ENCODE measurements at places on chromosomes 11 and 22.

DNA sequence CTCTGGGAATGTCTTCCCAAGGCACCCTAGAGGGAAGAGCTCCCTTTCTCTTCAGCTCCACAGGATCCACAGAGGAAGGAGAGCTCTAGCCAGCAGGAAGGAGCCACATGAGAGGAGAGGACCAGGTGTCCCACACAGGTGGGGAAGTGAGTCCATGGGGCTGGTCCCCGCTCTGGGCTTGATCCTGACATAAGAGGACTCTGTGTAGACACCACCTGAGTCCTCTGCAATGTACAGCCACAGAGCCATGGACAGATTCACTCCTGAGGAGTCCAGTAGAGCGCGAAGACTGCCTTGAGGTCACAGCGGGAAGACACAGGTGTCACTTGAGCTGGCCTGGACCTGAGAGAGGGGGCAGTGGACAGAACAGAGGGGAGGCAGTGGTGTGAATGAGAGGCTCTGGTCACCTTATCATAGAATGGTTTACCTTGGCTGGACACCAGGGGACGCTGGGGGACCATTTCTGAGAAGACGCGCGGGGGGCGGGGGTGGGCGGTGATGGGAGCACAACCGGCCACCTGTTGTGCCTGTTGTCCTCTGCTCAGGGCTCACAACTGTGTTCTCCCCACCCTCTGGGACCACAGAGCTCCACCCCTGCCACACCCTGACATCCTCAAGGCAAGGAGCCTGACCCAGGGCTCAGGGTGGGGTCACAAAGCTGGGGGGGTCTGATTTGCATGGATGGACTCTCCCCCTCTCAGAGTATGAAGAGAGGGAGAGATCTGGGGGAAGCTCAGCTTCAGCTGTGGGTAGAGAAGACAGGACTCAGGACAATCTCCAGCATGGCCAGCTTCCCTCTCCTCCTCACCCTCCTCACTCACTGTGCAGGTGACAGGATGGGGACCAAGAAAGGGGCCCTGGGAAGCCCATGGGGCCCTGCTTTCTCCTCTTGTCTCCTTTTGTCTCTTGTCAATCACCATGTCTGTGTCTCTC, 128.2 kb downstream of the ZNF280B start:
- DNase-seq = peak; percentile 17

- no peak for DNase-seq
Measured at GRCh38 chr11:72863916-72864315, 49.7 kb downstream of the ATG16L2 start.

- no peak for DNase-seq
Measured at GRCh38 chr11:102389253-102389652, 42.2 kb downstream of the BIRC2 start.

DNA sequence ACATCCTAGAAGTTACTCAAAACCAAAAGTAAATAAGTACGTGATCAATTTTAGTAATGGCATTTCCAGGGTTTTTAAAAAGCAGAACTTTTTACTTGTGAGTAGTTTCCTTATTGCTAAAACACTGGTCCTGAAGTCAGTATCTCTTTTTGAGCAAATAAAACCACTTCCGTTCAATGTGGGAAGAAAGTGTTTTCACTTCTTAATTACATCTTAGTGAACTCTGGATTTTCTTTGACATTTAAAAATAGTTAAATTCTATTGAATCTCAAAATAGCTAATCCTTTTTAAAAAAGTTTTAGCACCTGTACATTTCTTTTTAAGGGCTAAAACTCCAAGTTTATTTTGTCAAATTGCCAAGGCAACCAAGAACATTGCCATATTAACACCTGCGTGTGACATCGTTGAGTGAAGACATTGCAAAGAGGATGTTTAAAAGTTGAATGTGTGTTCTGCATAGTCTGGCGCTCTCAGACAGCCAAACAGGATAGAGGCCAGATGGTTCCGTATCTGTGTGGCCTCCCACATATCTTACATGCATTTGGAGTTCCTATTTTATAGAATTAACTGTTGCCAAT, 17.2 kb upstream of the OR5B21 start:
- DNase-seq = no peak

DNA sequence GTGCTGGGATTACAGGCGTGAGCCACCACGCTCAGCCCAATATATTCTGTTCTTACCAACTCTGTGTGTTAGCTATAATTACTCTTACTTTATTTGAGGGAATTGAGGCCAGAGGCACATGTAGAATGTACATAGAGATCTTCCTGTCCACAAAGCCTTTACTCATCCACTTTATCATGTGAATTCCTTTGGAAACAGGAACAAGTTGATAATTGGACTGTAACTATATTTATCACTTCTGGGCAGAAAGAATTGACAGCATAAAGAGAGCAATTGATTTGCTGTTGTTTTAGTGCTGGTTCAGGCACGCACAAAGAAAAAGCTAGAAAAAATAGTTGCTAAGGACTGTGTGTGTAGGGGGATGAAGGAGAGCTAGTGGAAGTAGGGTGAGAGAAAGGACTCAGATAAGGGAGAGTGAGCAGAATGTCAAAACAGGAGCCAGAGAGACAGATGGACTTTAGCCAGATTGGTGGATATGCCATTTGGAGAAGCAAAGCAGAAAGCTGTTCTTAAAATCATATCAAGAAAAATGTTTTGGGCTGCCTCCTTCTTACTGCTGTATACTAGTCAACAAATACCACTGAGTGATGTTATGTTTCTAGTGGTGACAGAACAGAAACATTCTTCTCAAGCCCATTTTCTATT, 929.8 kb upstream of the CNTN5 start:
- no peak for DNase-seq

DNA sequence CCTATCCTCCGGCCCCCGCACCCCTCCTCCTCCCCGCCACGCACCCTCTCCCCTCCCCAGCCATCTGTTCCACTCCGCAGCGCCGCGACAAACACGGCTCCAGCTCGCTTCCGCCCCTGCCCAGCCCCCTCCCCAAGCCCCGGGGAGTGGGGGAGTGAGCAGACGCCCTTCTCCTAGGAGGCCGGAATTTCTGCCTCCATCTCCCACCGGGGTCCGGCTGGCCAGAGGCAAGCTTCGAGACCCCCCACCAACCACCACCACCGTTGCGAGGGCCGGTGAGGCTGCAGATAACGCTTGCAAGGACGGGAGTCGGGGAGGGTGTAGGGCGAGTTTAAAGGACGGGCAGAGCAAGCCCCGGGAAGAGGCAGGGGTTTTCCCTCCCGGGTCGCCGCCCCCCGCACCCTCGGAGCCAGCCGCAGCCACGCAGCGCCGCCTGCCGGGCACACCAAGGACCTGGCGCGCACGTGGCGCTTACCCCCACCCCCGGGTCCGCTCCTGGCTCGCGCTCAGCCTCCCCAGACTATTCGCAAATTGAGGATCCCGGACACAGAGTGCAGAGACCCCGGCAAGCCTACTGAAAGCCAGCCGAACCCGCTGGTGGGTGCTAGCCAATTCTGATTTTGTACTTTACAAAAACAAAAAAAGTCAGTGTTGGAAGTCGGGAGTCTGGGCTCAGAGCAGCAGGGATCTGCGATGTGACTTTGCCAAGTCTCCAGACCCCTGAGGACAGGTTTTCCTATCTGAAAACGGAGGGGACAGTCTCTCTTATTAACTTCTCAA, 22.6 kb downstream of the RTN4RL2 start:
- DNase-seq = peak; percentile 18

DNA sequence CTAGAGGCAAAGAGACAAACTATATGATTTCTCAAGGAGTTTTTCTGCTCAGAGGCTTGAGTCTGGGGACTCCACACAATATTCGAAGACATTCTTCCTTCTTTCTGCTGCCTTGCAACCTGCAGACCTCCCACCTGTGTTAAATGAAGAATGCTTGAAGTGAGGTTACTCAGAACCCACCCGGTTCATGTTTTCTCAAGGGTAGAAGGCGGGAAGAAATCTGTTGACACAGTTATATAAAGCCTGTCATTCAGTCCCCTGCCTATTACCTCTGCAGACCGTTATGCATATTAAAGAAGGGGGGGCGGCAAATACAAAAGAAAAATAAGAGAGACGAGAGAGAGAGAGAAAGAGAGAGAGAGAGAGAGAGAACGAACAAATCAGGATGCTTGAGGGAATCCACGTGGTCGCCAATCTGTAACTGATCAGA, 2.2 kb upstream of the KMT2A start:
- no peak for DNase-seq

GRCh38 chr11:68748061-68748460, 3.3 kb downstream of the TESMIN start:
- DNase-seq = no peak

- DNase-seq = no peak
Measured at GRCh38 chr22:20089977-20090729, 10.1 kb downstream of the DGCR8 start.

GRCh38 chr22:22948651-22949571, 61.3 kb downstream of the IGLL5 start:
- DNase-seq = no peak

GRCh38 chr11:73463359-73463758, 87.2 kb downstream of the RELT start:
- no peak for DNase-seq

GRCh38 chr22:29254286-29254660, 13.5 kb downstream of the RHBDD3 start:
- no peak for DNase-seq

- no peak for DNase-seq
Measured at GRCh38 chr22:23216461-23217170, 36.3 kb downstream of the BCR start.

- peak; percentile 37 for DNase-seq
Measured at GRCh38 chr22:33049119-33049729, 9.0 kb downstream of the SYN3 start.

- no peak for DNase-seq
Measured at GRCh38 chr11:1819074-1819473, 15.7 kb upstream of the SYT8 start.

GRCh38 chr22:35638410-35638809, 9.8 kb upstream of the APOL6 start:
- DNase-seq = no peak

DNA sequence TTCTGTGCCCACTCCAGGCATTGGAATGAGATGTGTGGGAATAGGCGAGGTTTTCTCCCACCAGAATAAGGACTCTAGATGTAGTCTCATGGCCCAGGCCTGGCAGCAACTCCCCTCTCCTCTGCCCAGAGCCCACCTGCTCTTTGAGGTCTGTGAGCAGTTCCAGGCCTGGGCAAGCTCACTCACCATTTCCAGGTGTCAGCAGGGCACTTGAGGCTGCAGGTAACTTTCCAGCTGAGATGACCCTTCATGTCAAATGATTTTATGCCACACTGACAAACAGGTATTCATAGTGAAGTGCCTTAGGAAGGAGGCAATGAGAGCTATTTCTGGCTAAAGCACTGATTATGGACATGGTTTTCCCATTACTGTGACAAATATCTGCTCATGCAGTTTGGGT, 123.3 kb upstream of the CCDC90B start:
- DNase-seq = no peak

- DNase-seq = no peak
Measured at GRCh38 chr11:119728211-119728626, 781 bp downstream of the NECTIN1 start.

DNA sequence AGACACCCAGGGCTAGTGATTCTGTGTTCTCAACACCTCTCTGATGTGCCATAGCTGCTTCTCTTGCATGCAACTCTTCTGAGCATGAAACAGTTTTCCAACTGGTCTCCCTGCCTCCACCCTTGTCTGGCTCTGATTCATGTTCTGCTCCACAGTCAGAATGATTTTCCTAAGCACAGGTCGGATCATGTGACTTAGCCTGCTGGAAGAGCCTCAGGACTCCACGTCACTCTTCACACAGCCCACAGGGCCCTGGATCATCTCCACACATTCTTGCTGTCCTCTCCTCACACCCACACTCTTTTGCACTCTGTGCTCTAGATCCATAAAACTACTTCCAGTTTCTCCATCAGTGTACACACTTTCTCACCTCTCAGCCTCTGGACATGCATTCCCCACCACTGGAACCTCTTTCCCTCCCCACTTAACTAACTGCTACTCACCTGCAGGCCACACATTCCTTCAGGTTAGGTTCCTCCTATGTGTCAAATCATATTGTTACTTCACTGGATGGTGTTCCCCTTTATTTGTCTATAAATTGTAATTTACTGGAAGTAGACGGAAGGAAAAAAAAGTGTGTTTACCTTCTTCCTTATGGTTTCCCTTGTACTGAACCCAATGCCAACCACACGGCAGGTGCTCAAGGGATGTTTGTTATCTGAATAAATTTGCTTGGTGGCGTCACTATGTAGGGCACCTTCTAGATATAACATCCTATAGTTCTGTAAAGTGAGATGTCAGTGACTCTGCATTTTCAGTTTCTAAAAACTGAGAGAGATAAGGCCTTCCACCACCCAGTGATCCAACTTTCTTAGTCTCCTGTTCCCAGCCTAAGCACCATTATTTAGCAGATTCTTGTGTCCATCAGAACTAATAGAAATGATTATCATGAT, 133.7 kb downstream of the ETS1 start:
- DNase-seq = peak; percentile 48

GRCh38 chr11:62804310-62805075, 747 bp downstream of the NXF1 start:
- no peak for DNase-seq

GRCh38 chr11:124536520-124536919, 6.9 kb downstream of the OR8B12 start:
- DNase-seq = no peak

- peak; percentile 32 for DNase-seq
Measured at GRCh38 chr11:75896843-75897419, 81.9 kb downstream of the UVRAG start.

- no peak for DNase-seq
Measured at GRCh38 chr11:62404435-62404834, 14.4 kb upstream of the SCGB1A1 start.

DNA sequence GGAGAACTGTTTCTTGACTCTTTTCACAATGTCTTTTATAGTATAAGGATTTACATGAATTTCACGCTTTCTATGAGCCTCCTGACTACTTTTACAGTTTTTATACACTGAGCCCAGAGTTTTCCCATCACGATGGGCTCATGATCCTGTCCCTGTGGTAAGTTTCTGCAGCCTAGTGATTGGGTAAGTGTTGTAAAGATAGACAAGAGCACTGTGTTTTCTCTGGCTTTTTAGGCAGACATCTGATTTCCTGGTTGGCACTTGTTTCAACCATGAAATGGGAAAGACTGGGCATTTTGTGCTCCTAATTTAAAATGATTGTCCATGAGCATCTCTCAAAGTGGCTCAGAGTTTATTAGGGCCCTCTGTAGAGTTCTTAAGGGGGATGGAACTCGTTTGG, 299.0 kb downstream of the FAT3 start:
- DNase-seq = no peak

- no peak for DNase-seq
Measured at GRCh38 chr22:46121523-46122287, 28.6 kb upstream of the PPARA start.

DNA sequence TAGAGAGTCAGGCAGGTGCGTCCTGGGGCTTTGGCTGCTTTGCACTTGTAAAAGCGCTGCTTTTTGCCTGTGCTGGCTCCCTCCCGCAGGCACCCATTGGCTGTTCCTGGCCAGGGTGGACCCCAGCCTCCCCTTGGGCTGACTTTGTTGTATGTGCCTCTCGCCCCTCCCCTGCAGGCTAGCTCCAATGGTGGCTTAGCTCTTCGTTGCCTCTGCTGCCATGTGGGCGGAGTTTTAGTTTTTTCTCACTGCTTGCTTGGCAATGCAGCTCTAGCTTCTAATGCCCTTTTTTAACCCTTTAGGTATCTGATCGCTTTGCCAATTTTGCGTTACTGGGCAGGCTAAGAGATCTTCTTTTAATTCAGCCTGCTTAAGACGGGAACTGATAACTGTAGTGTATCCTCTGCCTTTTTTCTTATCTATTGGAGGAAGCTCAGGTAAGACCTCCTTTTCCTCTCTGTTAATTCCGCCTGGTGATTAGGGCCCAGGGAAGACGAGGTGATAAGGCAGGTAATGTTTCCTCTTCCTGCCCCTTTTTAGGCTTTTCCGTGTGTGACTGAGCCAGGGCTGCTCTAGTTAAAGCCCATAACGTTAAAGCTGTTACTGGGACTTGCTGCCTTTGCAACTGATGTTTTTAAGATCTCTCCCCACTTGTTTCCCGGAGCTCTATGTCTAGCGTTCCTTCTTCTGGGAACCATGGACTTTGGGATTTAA, 11.7 kb upstream of the GLYATL1 start:
- DNase-seq = peak; percentile 92

All from NCI-H2029 (cell line).